ENCODE measurements at places on chromosomes 2 and 18.

- DNase-seq = peak; percentile 4
Measured at GRCh38 chr2:100142393-100142792, at the start of gene AFF3. Gene AFF3, minus strand, starts transcription at chr2:100142590. Its CDS starts 38,136 bp downstream, at chr2:100104454.

DNA sequence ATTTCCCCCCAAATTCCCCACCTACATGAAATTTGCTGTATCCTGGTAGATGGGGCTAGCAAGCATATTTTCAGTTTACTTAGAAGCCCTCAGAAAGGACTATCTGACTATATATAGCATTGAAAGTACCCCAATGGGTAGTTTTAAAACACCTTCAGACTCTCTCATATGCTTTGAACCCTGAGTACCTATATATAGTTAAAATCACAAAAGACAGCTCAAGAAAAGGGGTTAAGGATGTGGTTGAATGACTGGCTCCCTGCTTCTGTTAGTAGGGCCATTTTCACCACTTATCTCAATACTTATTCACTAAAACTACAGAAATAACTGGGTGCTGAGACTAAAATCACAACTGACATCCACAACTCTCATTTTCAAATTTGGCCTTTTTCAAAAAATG lies 18.5 kb downstream of the WDPCP start:
- no peak for DNase-seq

- DNase-seq = no peak
Measured at GRCh38 chr2:17475286-17475685, 43.0 kb downstream of the RAD51AP2 start.

DNA sequence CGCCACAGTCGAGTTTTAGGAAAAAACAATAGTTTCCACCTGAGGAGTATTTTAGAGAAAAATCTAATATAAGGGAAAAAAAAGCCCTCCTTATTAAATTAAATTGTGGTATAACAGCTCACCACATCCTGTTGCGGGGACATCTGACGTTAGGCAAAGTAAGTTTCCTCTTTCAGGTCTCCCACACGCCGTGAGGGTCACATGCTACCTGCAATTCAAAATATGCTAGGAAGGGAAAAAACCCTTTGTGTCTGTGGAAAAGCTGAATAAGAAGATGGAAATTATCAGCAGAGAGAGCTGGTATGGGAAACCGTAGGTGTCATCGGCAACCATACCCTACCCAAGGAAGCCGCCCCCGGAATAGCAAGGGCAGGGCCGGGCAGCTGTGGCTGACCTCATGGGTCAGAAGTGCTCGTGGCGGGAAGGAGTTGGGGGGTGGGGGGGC lies 128.0 kb downstream of the NFATC1 start:
- no peak for DNase-seq

- no peak for DNase-seq
Measured at GRCh38 chr2:124027182-124027581, 2.1 kb downstream of the CNTNAP5 start.

DNA sequence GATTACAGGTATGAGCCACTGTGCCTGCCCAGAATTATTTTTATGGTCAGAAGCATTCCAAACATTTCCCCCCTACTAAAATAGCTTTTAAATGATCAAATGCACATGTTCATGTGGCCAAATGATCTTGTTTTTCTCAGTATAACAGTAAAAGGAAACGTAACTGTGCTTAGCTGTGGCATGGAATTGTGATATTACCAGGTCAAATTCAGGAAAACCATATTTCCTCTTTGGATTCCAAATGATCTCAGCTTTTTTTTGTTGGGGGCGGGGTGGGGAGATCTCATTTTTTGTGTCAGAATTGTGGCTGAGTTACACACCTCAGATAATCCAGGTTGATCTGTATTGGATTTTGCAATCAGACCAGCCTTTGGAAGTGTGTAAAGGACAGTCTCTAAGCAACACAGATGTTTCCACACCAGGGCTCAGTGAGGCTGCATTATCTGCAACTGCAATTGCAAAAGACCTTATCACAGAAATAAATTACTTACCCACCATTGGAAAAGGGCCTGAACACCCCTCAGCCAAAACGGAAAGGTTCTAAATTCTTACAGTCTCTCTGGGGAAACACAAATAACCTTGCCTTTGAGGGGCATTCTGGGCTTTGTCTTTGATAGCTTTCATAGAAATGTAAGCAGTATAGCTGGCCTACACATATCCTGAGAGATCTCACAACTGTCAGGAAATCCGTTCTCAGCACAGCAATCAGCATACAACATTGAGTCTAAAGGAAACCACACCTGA lies 8.4 kb downstream of the CASP10 start:
- no peak for DNase-seq

DNA sequence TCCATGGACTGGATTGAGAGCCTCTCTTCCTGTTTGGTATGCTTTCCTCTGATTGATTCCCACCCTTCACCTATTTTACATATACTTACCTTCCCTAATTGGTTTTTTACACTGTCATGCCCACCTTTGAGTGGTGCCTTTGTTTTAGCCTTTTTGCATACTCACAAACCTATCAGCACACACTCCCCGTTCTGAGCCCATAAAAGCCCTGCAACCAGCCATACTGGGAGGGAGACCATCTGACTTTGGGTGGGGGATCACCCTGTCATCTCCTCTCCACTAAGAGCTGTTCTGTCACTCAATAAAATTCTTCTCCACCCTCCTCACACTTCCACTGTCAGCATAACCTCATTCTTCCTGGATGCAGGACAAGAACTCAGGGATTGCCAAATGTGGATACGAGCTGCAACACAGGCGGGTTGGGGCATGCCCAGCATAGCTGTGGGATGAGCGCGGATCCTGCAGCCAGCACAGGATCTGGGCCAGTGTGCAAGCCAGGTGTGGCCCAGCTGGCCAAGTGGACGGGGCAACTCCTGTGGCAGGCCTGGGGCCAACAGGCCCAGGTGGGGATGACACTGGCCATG lies 9.4 kb upstream of the MOB1A start:
- no peak for DNase-seq

DNA sequence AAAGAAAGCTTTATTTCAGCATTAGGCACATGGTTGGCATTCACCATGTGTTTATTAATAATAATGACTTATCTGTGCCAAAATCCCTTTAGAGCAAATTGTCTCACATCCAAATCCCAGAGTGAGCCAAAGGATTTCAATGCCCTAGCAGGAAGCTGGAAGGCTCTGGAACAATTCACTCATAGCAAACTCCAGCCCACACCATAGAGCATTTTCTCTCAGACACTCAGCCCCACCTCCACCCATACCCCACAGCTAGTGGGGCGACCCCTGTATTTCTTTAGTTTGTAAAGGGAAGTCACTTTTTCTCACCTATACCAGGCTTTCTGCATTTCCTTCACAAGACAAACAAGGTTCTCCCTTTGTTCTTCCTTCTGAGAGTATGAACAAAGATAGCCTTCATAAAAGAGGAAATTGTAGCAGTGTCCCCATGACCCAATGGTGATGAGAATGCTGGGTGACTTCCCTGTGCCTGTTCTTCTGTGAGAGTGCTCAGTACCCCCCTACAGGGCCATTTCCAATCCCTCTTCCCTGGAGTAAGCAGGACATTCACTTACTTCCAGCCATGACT lies 100.1 kb upstream of the APCDD1 start:
- DNase-seq = no peak

GRCh38 chr2:54912305-54912704 lies 137.9 kb downstream of the RTN4 start:
- DNase-seq = no peak

DNA sequence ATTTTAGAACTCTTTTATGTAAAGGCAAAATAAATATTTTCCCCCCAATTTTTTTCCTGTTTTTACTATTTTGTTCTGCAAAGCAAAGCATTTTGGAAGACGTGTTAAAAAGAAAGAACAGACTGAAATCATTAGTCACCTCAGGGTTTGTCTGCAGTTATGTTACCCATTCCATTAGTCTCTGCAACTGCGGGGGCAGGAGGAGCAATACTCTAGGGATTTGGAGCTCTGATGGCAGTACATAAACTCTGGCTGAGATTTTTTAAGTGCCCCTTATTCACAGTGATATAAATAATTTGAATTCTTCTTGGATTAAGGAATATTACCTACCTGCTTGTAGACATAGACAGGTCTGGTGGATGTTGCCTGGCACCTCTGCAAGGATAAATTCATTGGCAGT lies 88.0 kb upstream of the CELF4 start:
- no peak for DNase-seq

DNA sequence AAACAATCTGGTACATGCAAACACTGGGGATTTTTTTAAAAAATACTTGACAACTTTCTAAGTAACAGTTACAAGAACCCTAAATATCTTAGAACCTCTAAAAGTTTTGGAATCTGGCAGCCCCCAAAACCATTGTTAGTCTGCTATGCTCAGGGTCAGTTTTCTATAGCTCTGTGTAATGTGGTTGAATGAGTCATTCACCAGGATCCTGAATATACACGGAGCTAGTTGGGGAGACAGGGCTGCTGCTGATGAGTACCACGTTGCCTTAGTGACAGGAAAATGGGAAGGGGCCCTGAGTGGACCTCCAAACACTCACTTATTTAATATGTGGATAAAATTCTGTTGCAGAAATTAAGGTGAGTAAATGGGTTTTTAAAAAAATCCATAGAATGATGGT lies 36.9 kb upstream of the TANC1 start:
- DNase-seq = no peak

- DNase-seq = no peak
Measured at GRCh38 chr18:44709307-44710126, 28.8 kb downstream of the SETBP1 start.

DNA sequence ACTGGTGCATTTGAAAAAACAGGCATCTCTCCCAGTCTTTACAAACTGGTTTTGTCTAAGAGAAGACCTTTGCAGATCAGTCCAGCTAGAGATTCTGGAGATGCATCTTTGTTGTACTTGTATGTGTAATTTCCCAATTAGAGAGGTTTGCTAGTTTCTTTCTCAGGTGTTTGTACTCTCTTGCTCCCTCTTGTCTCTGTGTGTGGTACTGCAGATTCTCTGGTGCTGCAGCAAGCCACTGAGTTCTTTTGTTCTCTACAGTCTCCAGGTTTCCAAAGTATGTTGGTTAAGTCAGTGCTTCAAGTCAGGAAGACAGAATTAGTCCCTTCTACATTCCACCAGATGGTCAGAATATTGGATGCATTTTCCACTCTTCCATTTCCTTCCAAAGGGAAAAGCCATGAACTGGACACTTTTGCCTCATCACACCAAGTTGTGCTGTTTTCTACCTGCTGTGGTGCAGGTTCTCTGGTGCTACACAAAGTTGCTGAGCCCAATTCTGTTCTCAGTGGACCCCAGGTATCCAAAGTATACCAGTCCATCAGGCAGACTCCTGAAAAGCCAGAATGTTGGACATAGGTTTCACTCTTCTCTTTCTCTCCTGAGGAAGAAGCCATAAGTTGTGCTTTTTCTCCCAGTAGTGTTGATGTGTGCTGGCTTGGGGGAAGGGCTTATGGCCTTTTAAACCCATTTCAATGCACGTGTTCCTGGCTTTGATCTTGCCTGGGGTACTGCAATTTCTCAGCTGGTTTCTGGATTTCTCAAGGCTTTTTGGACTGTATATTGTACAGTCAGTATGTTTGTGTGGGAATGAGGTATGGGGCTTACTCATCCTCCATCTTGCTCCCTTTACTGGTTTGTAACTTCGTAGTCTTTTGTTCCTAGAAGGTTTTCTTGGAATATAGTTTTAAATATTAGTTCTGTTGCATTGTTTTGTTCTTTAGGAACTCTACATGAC lies 29.8 kb downstream of the EPC2 start:
- no peak for DNase-seq

- no peak for DNase-seq
Measured at GRCh38 chr2:155630760-155631159, 701.8 kb downstream of the NR4A2 start.

GRCh38 chr2:134368009-134368817 lies 114.3 kb downstream of the MGAT5 start:
- no peak for DNase-seq

- no peak for DNase-seq
Measured at GRCh38 chr2:76826691-76827090, 695.5 kb downstream of the LRRTM4 start.

GRCh38 chr2:142865924-142866323 lies 11.5 kb upstream of the KYNU start:
- DNase-seq = no peak

GRCh38 chr2:150938527-150938926 lies 323.1 kb downstream of the RBM43 start:
- DNase-seq = no peak

DNA sequence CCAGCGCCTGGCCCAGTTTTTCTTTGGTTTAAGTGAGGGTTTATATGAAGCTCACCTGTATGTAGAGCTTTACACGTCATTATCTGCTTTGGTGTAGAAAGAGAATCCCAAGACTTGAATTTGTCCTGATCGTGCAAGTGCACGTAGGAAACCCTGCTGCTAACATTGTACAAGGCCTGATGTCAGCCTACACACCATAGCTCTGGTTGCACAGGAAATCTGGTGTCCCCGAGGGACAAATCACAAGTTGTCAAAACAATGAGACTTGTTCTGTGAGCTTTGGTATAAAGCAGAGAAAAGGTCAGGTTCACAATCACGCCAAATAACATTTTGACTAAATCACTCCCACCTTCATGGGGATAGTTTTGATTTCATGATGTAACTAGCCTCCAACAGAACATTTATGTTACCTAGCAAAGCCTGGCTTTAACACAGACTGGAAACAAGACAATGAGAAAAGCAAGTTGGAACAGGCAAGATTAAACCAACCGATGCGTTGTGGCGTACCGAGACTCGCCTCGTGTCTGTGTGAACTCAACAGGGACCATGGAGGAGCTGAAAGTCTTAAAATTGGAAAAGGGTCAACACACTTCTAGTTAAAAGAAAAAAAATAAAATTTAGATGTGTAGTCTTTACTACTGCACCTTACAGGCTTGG lies 41.4 kb downstream of the ZAP70 start:
- no peak for DNase-seq

- DNase-seq = no peak
Measured at GRCh38 chr2:148508878-148509287, 135.7 kb upstream of the EPC2 start.

DNA sequence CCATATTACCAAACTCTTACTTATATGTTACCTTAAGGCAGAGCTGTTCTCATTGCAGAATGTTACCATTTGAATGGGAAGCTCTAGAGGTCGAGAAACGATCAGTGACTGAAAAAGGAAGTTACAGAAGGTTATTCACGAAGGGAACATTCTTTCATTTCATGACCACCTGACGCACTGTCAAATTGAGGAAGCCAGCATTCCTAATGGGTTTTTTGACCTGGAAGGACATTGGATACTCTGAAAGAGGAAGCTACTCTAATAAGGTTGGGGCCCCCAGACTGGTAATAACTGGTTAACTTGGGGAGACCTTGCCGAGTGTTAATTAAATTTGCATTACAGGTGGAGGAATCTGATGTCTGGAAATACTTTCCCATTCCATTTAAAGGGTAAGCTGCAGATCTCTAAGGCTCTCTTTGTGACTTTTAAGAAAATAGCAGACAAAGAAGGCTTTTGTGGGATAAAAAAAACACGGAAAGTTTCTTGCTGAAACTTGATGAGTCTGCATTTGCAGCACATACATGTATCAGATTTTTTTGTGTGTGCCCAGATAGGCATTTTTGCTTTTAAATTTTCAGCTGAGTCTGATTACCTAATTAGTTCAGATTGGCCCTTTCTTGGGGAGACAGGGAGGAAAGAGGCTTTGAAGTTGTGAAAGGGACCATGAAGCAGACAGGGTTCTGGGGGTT lies 137.1 kb downstream of the LTBP1 start:
- DNase-seq = no peak

All from stimulated activated CD4-positive, alpha-beta T cell treated with anti-CD3 and anti-CD28 coated beads, Interleukin-1b, Interleukin-23, amount 100 ng/mL, for 24 hours (primary cell).